ENCODE measurements at places on chromosomes 16 and 17.

GRCh38 chr16:87163637-87164036 is 153.6 kb downstream of the C16orf95 start:
- DNase-seq, result no peak

DNA sequence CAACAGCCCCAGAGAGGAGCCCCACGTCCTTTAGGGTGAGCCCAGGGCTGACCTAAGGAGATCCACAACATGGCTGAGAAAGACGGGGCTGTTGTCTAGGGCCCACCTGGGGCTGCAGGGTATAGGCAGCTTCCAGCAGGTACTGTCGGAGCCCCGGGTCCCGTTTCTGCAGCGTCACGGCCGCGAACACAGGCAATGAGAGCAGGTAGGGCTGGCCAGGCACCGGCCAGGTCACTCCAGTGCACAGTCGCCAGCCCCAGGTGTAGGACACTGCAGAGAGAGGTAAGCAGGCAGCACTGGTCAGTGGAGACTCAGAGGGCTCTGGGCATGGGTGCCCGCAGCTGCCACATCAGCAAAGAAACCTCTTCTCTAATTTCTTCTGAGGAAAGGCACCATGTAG is 115.2 kb downstream of the LITAF start:
- no peak for DNase-seq

GRCh38 chr17:18042983-18043382 is 3.8 kb downstream of the GID4 start:
- DNase-seq, result no peak

DNA sequence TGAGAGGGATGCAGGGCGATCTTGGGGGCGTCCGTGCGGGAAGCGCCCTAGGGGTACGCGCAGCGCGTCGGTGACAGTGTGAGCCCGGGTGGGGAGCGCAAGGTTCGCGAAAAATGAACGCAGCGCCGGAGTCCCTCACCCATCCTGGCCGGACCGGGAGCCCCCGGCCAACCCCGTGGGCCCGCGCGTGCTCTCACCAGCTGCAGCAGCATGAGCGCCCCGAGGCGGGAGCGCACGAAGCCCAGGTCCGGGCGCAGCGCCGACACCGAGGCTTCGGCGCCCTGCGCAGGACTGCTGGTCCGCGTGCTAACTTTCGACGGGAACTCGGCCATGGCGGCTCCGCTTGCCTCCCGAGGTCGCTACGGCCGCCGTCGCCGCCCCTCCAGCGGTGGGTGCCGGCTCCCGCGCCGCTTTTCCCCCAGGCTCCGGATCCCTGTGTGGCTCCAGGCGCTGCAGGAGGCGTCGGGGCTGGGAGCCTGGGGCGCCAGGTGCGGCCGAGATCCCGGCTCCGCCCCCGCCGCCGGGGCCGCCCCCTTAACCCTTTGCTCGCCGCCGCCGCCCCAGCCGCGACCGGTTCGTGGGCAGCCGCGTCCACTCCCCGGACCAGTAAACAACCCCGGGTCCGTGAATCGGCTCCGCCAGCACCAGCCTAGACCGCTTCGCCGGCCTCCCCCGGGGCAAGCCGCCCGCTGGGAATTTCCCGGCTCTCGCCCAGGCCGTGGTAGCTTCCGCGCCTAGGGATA is at the start of gene PLLP:
TSS of gene PLLP (minus strand) at position 464 of the 743 bp plus-strand sequence. CDS start at position 332, 132 bp downstream.
- no peak for DNase-seq

GRCh38 chr16:15491411-15491810 is 57.0 kb downstream of the BMERB1 start:
- no peak for DNase-seq

DNA sequence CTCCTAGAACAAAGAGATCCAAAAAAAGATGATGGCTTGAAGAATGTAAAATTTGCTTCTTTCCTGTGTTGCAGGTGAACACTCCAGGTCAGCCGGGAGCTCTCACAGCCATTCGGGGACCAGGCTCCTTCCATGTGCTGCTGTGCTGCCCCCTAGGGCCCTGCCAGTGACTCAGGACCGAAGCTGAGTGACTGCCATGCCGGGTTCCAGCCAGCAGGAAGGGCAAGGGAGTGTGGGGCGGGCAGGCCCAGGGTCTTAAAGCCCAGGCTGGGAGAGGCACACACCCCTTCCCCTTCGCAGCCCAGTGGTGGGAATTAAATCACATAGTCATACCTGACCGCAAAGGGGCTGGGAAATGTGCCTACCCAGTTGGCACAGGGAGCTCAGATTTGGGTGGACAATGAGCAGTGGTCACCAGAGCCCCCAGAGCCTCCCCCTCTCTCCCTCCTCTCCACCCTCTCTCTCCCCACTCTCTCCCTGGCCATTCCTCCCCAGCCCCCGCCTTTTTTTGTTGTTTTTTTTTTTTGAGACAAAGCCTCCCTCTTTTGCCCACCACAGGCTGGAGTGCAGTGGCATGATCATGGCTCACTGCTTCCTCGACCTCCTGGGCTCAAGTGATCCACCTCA is 11.5 kb downstream of the EPOP start:
- no peak for DNase-seq

- no peak for DNase-seq
Measured at GRCh38 chr17:10631048-10631700, 25.9 kb downstream of the MYH3 start.

DNA sequence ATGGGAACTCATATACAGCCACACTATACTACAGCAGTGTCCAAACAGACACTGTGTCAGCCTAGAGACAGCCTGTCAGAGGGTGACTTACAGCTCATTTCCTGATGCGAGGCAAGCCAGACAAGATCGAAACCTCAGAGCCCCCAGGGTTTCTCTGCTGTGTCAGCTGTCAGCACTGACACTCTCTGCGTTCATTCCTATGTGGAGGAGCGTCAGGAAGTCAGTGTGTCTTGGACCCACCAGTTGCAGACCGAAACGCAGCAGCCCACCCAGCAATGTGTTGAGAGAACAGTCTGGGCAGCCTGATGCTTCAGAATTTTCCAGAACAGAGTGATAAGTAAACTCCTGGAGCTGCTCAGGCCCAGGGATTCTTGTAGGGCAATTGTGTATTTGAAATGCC is 20.6 kb upstream of the MAPT start:
- no peak for DNase-seq

GRCh38 chr16:53732296-53732929 is 28.5 kb downstream of the FTO start:
- no peak for DNase-seq

GRCh38 chr16:12090151-12090530 is 113.6 kb downstream of the SNX29 start:
- DNase-seq, result no peak

- DNase-seq, result no peak
Measured at GRCh38 chr17:80720610-80721577, 176.3 kb downstream of the RPTOR start.
